ENCODE measurements at places on chromosomes 6 and 20. TPM values are rescaled to one million over a fixed set of nuclear protein-coding genes. Genes with fewer than 3 reads are reported as not detected.

- no peak for DNase-seq
Measured at GRCh38 chr20:32449890-32450401, 91.8 kb downstream of the ASXL1 start.

- peak; percentile 21 for DNase-seq
Measured at GRCh38 chr6:49668083-49668511, 31.5 kb upstream of the RHAG start.

The DAAM2 gene
- 1.7 TPM for total RNA-seq

GRCh38 chr6:37698264-37699137 lies 818 bp upstream of the MDGA1 start:
- DNase-seq, result no peak

The SCRT2 gene
- not detected for total RNA-seq

The TRIM40 gene
- total RNA-seq, result not detected

The PAX1 gene
- total RNA-seq, result not detected

GRCh38 chr20:428658-429200 lies 20.6 kb downstream of the RBCK1 start:
- DNase-seq, result no peak

GRCh38 chr20:19045371-19045770 lies 167.1 kb upstream of the SLC24A3 start:
- no peak for DNase-seq

The HTR1B gene
- total RNA-seq, result not detected

The RBM24 gene
- 0.13 TPM for total RNA-seq

GRCh38 chr6:2543321-2543720 lies 207.4 kb downstream of the MYLK4 start:
- no peak for DNase-seq

- no peak for DNase-seq
Measured at GRCh38 chr6:82739303-82739702, 326.3 kb downstream of the UBE3D start.

DNA sequence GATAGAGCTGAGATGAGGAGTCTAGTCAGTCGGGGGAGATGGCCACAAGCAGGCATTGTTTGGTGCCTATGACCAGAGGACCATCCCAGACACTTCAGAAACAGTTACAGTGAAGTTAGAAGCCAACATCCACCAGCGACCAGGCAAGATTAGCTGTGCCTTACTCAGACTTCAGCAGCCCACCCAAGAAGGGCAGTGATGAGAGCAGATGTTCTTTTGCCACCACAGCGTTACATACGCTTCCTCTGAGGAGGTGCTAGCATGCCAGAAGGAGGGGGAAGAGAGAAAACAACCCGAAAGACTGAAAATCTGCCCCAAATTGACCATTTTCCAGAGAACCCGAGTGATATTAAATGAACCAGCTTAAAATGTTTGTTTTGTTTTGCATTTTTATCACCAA lies 186.8 kb downstream of the PRL start:
- DNase-seq, result no peak

DNA sequence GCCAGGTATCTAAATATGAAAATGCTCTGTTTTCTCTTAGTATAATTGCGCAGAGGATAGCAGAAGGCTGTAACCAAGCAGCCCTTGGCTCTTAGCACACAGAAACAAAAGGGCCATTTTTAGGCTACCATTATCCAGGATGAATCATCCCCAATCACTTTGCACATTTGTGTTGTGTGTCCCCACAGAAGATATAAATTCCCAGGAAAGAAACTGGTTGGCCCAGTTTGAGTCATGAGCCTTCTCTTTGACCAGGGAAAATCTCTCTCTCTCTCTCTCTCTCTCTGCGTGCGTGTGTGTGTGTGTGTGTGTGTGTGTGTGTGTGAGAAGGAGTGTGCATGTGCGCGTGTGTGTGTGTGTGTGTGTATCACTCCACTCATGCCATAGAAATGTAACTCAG lies 178.5 kb downstream of the FRK start:
- peak; percentile 60 for DNase-seq

DNA sequence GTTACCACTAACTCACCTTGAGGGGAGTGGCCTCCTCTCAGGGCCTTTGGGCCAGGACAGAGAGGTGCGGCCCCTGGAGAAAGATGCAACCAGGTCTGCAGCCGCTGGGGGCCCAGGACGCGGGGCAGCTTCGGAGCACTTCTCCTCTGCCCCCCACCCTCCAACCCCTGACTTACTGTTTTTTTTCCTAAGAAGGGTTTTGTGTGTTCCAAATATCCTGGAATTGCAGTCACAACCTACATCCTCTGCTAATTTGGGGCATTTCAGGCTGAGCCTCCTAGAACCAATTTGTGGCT lies 1.7 kb downstream of the LINC00237 start:
- no peak for DNase-seq

The TRIM10 gene
- not detected for total RNA-seq

The DEFB125 gene
- not detected for total RNA-seq

DNA sequence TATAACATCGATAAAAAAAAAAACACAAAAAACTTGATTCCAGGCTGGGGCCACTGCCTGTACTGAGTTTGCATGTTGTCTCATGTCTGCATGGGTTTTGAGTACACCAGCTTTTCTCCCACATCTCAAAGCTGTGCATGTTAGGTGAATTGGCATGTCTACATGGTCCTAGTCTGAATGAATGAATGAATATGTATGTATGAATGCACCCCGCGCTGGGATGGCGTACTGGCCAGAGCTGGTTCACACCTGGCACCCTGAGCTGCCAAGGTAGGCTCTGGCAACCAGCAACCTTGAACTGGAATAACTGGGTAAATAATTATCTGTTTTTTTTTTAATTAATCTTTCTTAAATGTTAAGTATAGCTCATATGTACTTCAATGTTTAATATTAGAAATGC lies 131.0 kb downstream of the MAN1A1 start:
- no peak for DNase-seq

GRCh38 chr20:51900443-51900842 lies 98.1 kb upstream of the SALL4 start:
- no peak for DNase-seq

DNA sequence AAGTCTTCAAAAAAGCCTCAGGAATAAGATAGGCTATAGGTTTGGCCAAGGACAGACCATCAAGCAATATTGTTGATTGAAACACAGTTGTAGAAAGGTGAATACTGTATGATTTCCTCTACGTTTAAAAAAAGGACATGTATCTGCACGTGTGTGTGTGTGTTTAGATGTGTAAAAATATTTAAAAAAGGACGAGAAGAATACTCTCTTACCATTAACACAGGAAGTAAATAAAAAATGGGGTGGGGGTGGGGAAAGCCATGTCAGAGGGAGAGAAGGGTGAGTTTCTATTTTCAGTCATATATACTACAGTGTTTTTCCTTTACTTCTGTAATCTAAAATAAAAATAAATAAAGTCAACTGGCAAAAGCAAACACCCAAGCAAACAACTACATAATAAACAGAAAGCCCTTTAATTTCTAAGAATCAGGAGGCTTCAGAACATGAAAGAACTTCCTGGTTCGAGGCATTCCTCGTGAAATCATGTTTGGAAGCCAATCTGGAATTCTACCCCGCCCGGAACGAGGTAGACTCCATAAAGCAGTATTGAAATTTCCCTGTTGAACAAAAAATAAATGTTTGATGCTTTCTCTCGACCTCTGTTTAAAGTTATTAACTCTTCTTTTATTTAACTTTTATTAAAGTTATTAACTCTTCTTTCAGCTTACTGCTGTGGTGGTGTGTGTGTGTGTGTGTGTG lies 158.1 kb upstream of the ZNF217 start:
- DNase-seq, result no peak

The SLC22A16 gene
- total RNA-seq, result not detected

The DACT2 gene
- not detected for total RNA-seq

The OR12D3 gene
- total RNA-seq, result not detected

The XKR7 gene
- total RNA-seq, result not detected

- DNase-seq, result no peak
Measured at GRCh38 chr6:144481527-144481926, 196.4 kb downstream of the UTRN start.
